ENCODE measurements at places on chromosomes 13 and 19.

- DNase-seq = no peak
These were observed 197.1 kb upstream of the IRS2 start for GRCh38 chr13:109983447-109983846.

DNA sequence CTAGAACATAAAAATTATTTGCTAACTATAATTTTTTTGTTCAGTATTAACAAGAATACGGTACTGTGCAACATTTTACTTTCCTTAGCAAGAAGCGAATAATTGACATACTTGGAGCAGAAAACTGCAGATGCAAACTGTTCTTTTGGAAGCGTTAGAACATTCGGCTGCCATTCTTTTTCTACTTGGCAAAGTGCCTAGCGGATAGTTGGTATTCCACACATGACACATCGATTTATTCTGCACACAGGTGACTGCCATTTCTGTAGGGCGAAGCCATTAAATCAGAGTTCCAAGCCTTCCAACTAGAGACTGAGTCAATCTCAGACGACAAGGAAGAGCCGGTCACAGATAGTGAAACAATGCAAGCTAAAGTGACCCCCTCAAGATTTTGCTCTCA lies 117.4 kb downstream of the TRPC4 start:
- no peak for DNase-seq

GRCh38 chr13:66430269-66430668 lies 799.9 kb downstream of the PCDH9 start:
- DNase-seq = no peak

DNA sequence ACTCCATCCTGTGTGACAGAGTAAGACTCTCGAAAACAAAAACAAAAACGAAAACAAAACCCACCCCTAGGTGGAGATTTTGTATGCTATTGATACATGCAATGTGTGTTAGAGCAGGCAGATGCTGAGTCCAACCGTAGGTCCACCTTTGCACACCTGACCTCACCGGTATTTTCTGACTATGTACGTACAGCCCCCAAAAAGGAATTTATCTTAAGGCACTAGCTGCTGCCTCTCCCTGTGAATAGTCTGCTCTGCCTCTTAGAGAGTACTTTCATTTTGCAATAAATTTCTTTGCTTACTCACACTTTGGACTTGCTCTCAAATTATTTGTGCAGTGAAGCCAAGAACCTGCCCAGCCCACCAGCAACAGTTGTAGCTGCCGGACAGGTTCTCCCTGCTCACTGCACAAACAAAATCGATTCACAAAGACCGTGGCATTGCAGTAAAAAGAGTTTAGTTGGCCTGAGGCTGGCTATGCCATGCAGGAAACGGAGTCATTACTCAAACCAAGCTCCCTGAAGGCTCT lies 8.2 kb upstream of the ZNF77 start:
- no peak for DNase-seq

GRCh38 chr13:110774051-110774450 lies 60.6 kb downstream of the ING1 start:
- no peak for DNase-seq

- no peak for DNase-seq
These were observed 624.9 kb upstream of the PCDH9 start for GRCh38 chr13:67854990-67855389.

DNA sequence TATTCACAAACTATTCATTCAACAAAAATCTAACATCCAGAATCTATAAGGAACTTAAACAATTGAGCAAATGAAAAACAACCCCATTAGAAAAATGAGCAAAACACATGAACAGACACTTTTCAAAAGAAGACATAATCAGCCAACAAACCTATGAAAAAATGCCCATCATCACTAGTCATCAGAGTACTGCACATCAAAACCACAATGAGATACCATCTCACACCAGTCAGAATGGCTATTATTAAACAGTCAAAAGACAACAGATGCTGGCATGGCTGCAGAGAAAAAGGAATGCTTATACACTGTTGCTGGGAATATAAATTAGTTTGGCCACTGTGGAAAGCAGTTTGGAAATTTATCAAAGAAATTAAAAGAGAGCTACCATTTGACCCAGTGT lies 487.6 kb downstream of the GPC6 start:
- no peak for DNase-seq

GRCh38 chr19:11069561-11069960 lies 19.7 kb upstream of the LDLR start:
- no peak for DNase-seq

DNA sequence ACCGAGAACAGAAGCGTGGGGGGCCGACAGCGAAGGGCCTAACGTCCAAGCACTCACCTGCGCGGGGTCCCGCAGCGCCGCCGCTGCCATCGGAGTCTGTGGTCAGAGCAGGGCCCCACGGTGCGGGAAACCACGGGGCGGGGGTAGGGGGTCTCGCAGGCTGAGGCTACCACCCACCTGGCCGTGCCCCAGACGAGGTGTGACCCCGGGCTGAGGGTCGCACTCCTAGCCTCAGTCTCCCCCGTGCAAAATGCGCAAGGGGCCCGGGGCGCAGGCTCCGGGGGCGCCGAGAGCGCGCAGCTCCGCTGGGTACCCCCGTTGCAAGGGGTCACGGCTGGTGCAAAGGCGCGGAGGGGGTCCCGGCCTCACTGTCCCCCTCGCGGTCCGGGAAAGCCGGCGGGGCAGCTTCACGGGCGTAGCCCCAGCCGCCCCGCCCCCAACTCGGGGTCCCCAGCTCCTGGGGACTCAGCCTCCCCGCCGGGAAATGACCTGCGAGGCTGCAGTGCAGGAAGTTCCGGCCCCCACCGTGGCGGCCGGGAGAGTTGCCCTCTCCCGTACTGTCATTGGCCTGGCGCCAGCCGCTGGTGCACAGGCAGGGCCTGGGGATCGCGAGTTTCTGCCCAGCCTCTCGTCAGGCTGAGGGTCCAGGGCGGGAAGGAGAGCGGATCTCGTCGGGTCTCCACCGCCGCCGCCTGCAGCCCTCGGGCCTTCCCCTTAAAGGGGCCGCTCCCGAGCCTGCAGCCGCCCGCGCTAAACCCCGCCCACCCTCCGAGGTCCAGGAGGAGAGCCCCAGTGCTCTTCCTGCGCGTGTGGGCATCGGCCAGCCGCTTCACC lies at the start of gene ZNF792:
Gene ZNF792, minus strand, starts transcription at position 657 of the 834 bp plus-strand sequence. Its CDS starts 567 bp downstream, at position 90.
- no peak for DNase-seq

- no peak for DNase-seq
These were observed 26.0 kb upstream of the TNFAIP8L1 start for GRCh38 chr19:4613254-4613751.

DNA sequence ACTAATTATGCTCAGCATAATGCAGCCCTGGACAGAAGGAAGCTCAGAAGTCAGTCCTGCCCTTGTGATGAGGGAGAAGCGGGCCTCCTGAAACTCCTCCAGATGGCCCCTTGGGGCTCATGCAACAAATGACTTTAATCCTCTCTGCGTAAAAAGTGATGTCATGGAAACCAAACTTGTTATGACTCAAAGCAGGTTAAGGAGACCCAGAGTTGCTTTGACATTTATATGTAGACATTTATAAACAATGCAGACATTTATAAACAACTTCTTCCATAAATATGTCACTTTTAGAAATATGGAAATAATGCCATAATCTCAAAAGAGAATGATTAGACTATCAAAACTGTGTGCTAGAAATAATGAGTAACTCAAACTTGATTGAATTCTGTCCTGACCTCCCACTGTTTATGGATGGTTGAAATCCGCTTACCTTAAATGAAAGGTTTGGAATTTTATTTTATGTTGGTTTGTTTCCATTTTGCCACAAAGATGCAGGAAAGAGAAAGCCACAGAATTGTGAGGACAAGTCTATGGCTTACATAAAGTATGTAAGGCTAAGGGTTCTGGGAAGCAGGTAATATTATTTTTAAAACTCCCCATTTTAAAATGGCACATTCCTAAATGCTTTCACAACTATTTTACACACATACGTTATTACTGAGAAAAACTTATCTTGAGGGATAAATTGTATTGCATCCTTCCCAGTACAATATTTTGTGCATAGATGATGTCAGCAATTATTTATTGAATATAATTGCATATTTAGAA lies 73.7 kb downstream of the CYSLTR2 start:
- DNase-seq = no peak

- DNase-seq = no peak
These were observed 23.5 kb downstream of the BORA start for GRCh38 chr13:72751220-72751619.

DNA sequence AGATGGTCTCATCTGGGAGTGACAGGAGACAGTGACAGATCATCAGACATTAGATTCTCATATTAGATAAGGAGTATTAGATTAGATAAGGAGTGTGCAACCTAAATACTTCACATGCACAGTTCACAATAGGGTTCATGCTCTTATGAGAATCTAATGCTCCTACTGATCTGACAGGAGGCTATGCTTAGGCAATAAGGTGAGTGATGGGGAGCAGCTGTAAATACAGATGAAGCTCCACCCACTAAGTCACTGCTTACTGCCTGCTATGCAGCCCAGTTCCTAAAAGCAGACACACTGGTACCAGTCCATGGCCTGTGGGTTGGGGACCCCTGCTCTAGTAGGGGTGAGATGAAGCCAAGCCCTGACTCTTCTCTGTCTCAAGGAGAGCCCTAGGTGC lies 10.0 kb upstream of the IGFL3 start:
- DNase-seq = no peak

GRCh38 chr13:112133499-112134390 lies 66.8 kb downstream of the SOX1 start:
- no peak for DNase-seq

DNA sequence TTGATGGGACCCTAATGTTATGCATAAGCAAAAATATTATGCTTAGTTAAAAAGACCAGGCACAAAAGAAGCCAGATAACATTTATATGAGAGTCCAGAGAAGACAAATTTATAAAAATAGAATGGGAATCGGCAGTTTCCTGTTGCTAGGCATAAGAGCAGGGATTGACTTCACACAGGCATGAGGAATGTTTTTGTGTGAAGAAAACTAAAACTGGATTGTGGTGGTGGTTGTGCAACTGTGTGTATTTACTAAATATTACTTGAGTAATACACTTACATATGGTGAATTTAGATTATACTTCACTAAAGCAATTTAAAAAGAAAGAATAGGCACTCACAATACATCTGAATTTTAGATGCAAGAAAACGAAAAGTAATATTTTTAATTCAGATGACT lies 108.3 kb downstream of the SLITRK1 start:
- no peak for DNase-seq

- DNase-seq = no peak
These were observed 6.1 kb downstream of the PRKACA start for GRCh38 chr19:14111486-14111885.

- no peak for DNase-seq
These were observed 1003.7 kb downstream of the SLITRK1 start for GRCh38 chr13:82878536-82878935.

DNA sequence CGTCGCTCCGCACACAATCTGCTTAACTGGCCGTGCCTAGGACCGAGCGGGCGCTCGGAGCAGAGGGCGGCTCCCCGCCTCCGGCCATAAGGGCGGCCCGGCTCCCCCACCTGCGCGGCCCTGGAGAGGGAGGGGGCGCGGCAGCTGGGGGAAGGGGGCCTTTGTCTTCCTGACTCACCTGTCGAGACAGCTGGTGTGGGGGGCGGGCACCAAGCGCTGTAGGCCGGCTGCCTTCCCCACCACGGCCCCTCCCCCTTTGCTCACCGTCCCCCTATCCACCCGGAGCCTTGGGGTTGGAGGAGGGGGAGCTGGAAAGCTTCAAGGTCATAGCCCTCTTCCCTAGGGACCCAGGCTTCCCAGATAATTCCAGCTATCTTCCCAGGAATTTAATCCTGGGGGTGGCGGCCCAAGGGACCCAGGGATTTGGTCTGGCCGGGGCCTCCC lies 1.2 kb downstream of the VASP start:
- DNase-seq = no peak

GRCh38 chr13:27704681-27705080 lies 83.0 kb downstream of the POLR1D start:
- no peak for DNase-seq

GRCh38 chr13:82070416-82070815 lies 1729.5 kb upstream of the SPRY2 start:
- DNase-seq = no peak

GRCh38 chr13:26449063-26449848 lies 108.2 kb upstream of the WASF3 start:
- no peak for DNase-seq

All from activated T-helper 1 cell treated with anti-CD3 and anti-CD28 coated beads, Interleukin-2, amount 50 U/mL, for 16 hours (primary cell).